CD8-positive, alpha-beta memory T cell (primary cell): ENCODE measurements at places on chromosomes 5 and 9. TPM values are rescaled to one million over a fixed set of nuclear protein-coding genes. Genes with fewer than 3 reads are reported as not detected.

The PCDHGB7 gene
- 0.11 TPM for total RNA-seq

The SMIM33 gene
- 0.28 TPM for total RNA-seq

The ZNG1A gene
- 50.1 TPM for total RNA-seq

The RAD1 gene
- 41.3 TPM for total RNA-seq

The UHRF2 gene
- total RNA-seq, result 55.2 TPM

The SOWAHA gene
- total RNA-seq, result not detected

The ITK gene
- 162 TPM for total RNA-seq

The PCDHGC4 gene
- total RNA-seq, result not detected

The ABCA1 gene
- 0.89 TPM for total RNA-seq

The ANKRD33B gene
- total RNA-seq, result 29.6 TPM

The C9orf153 gene
- total RNA-seq, result 0.33 TPM

GRCh38 chr5:125489146-125489545 is 742.7 kb upstream of the ZNF608 start:
- H3K27me3 ChIP-seq, result no peaks in the 10 kb centered on the region
- no peak for DNase-seq
- H3K27ac ChIP-seq, result no peak overlapping the region
- no peaks in the 10 kb centered on the region for H3K36me3 ChIP-seq
- H3K4me3 ChIP-seq, result no peak overlapping the region

DNA sequence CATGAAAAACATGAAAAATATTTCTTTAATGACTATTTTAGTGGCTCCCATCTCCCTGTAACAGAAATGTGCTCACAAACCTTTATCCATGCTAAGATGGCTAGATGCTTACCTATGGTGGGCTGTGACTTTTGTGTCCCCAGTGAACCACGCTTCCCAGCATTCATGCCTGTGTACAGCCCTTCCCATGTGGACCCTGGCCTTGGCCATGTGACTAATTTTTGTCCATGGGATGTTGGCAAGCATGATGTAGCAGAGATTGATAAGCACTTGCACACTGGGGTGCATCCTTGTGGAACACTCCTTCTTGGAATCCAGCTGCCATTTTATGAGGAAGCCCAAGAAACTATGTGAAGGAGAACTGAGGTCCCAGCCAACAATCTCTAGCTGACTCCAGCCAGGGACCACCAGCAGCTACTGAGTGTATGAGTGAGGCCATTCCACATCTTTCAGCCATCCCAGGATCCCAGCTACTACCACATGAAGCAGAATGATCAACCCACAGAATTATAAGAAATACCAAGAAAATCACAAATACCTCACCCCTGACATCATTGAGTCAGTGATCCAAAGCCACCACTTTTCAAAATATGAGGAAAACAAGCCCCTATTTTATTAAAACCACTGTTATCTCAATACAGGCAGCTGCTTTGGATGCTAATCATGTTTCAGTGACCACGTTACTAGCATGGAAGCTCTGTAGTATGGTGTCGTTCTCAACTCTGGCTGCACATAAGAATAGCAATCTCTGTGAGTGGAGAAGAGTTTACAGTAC is 16.1 kb upstream of the RAI14 start:
- no peak overlapping the region for H3K4me3 ChIP-seq
- H3K27me3 ChIP-seq, result no peaks in the 10 kb centered on the region

GRCh38 chr5:56467176-56467717 is 234.1 kb upstream of the ANKRD55 start:
- H3K4me1 ChIP-seq, result no peaks in the 10 kb centered on the region
- no peaks in the 10 kb centered on the region for H3K27me3 ChIP-seq
- DNase-seq, result no peak
- no peaks in the 10 kb centered on the region for H3K36me3 ChIP-seq

DNA sequence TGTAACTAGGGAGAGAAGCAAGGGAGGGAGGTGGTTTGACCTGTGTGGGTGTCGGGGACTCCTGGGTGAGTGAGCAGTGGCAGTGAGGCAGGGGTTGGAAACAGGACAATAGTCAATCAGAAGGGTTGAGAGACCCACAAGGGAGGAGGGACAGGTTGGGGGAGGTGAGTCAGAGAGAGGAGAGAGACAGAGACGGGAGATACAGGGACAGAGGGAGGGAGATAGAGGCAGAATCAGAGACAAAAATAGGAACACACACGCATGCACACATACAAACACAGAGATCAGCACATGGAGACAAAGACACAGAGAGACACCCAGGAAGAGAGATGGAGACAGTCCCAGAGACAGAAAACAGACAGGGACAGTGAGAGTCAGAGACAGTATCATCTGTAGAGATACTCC is 39.3 kb upstream of the PTGS1 start:
- H3K36me3 ChIP-seq, result no peaks in the 10 kb centered on the region
- no peaks in the 10 kb centered on the region for H3K4me1 ChIP-seq
- DNase-seq, result no peak
- H3K4me3 ChIP-seq, result no peak overlapping the region
- no peak overlapping the region for H3K27ac ChIP-seq

DNA sequence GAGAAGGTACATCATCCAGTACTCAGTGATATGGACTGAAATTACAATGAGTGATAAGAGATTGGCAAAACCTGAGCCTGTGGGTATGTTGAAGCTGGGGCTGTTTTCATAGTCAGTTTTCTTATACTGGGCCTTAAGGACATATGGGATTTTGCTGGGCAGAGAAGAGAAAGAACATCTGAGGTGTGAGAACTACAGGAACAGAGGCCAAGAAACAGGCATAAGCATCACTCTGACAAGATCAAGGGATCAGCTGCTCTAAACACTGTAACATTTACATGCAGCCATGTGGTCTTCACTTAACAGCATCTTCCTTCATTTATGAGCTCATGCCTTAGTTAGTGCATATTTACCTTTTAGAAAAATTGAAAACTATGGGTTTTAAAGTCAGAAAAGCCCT is 220.0 kb downstream of the TRIM36 start:
- no peak for DNase-seq
- no peaks in the 10 kb centered on the region for H3K4me1 ChIP-seq
- H3K36me3 ChIP-seq, result no peaks in the 10 kb centered on the region
- no peak overlapping the region for H3K4me3 ChIP-seq
- no peaks in the 10 kb centered on the region for H3K27me3 ChIP-seq

DNA sequence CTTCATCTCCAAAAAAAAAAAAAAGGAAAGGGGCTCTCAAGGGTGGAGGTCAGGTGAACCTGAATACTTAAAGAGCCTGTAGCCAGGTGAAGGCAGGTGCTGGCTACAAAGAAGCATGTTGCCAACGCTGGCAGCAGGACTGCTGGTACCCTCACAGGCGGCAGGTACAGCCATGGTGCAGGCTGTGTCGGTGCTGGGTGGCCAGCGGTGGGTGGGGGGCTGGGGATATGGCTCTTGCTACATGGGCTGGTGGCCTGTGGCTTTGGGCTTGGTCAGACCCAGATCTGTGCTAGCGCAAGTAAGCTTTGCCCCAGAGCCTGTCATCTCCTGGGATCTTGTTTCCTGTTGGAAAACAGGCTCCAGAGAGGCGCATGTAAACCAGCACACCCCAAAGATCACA is 86.3 kb upstream of the PHYKPL start:
- H3K27me3 ChIP-seq, result no peaks in the 10 kb centered on the region
- H3K4me3 ChIP-seq, result no peak overlapping the region
- DNase-seq, result no peak
- H3K27ac ChIP-seq, result no peak overlapping the region

DNA sequence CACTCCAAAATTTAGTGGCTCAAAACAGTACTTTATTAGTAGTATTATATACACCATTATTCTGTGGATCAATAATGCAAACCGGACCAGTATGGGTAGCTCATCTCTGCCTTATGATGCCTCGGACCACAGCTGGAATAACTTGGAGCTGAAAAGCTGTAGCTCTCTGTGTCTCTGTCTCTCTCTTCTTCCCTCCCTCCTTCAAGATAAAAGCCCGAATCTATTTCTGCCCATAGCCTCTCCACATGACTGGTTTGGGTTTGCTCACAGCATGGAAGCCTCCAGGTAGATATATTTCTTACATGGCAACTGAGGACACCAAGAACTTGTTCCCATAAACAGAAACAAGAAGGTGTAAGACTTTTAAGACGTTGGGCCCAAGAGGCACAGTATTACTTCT is 147.5 kb upstream of the TBCA start:
- no peak overlapping the region for H3K27ac ChIP-seq
- DNase-seq, result no peak
- no peak overlapping the region for H3K4me3 ChIP-seq
- no peaks in the 10 kb centered on the region for H3K4me1 ChIP-seq
- H3K27me3 ChIP-seq, result no peaks in the 10 kb centered on the region

GRCh38 chr9:27394826-27395201 is 97.9 kb upstream of the EQTN start:
- DNase-seq, result no peak
- H3K36me3 ChIP-seq, result no peaks in the 10 kb centered on the region
- no peaks in the 10 kb centered on the region for H3K27me3 ChIP-seq

- no peak overlapping the region for H3K4me3 ChIP-seq
- H3K27me3 ChIP-seq, result no peaks in the 10 kb centered on the region
- no peaks in the 10 kb centered on the region for H3K4me1 ChIP-seq
- H3K36me3 ChIP-seq, result no peaks in the 10 kb centered on the region
These were observed 136.3 kb downstream of the TTLL11 start for GRCh38 chr9:121956808-121957207.

GRCh38 chr5:45411971-45412612 is 284.1 kb downstream of the HCN1 start:
- H3K4me3 ChIP-seq, result no peak overlapping the region
- H3K27ac ChIP-seq, result no peak overlapping the region
- DNase-seq, result no peak
- no peaks in the 10 kb centered on the region for H3K27me3 ChIP-seq

DNA sequence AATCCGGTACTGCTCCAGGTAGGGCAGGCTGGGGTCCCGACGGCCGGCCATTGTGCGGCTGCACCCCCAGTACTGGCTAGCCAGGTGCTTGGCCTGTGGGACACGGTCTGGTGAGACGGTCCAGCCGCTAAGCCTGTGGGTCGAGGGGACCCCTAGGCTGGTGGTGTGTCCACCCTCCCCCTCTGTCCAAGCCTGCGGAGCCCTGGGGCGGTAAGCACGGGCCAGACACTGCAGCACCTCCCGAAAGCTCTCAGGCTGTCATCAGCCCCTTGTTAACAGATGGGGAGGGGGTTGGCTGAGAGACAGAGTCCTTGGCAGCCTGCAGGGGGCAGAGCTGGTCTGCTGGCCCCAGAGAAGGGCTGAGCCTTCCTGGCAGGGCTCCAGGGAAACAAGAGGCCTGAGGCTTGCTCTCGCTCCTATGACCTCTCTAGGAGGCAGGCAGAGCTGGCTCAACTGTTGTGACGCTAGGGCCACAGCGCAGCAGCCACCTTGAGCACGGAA is 11.8 kb upstream of the MRNIP start:
- H3K27ac ChIP-seq, result no peak overlapping the region
- H3K4me3 ChIP-seq, result no peak overlapping the region
- H3K27me3 ChIP-seq, result no peaks in the 10 kb centered on the region
- DNase-seq, result no peak
- H3K36me3 ChIP-seq, result peaks cover 3% of the 10 kb centered on the region

DNA sequence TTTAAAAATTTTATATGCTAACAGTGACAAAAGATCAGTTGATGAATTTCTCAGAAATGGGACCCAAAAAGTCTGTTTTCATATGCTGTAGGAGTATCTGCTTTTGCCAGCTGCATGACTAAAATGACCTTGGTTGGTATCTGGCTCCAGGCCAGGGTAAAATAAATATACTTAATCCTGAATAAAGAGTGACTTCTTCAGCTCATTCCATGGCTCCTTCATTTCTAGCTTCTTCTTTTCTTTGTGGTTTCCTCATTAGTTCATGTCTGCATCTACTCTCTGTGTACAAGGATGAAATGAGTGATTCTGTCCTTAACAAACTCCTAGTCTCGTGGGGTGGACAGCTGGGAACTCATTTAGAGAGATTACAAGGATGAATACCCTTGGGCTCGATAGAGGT is 36.0 kb downstream of the RCL1 start:
- no peaks in the 10 kb centered on the region for H3K4me1 ChIP-seq
- H3K27me3 ChIP-seq, result no peaks in the 10 kb centered on the region
- H3K36me3 ChIP-seq, result peaks cover 5% of the 10 kb centered on the region
- no peak for DNase-seq

DNA sequence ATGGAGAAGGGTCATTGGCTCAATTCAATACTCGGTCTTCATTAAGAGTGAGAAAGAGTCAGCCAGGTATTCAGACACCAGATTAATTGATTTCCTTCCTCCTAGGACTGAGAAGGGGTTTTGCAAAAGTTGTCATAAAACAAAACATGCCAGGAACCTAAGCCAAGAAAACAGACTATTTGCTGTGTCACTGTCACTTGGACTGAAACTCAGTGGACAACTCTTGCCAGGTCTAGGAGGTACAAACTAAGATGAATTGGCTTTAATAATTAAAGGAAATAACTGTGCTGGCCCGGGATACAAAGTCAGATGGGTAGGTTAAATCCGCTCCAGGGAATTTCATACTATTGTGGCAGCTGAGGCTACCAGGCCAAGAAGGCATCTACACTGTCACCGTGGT is 71.1 kb upstream of the TBC1D9B start:
- DNase-seq, result no peak
- no peak overlapping the region for H3K4me3 ChIP-seq
- H3K4me1 ChIP-seq, result no peaks in the 10 kb centered on the region
- H3K27ac ChIP-seq, result no peak overlapping the region

DNA sequence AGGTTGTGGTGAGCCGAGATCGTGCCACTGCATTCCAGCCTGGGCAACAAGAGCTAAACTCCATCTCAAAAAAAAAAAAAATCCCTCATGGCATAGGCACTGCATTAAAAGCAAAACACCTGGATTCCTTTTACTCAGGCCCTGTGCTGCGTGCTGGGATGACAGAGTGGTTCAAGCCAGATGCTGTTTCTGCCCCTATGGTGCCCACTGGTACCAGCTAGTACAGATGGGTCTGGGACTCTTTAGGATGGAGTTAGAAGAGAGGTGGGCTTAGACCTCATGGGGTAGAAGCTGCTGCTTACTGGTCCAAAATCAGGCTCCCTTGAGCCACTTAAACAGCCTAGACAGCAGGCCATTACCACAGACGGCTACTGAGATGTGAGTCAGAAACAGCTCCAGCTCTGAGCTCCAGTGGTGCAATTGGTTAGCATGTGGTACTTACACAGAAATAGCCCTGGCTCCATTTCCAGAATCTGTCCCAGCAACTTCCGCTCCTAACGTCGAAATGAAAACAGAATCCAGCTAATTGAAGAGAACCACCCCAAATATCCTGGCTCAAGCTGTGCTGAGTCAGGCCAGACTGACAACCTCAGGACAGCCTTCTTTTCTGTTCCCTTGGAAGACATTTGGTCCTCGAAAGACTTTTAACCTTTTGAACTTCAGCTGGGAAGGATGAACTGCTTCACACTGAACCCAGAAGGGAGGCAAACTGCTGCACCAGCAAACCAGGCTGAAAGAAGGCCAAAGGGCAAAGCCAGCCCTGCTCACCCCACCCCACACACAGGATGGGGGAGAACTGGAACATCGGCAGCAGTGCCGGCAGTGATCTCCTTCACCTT is 15.5 kb downstream of the C5orf15 start:
- peaks cover 8% of the 10 kb centered on the region for H3K36me3 ChIP-seq
- DNase-seq, result no peak
- no peaks in the 10 kb centered on the region for H3K27me3 ChIP-seq
- no peak overlapping the region for H3K27ac ChIP-seq
- no peaks in the 10 kb centered on the region for H3K4me1 ChIP-seq

- H3K4me3 ChIP-seq, result no peak overlapping the region
- H3K27me3 ChIP-seq, result no peaks in the 10 kb centered on the region
- H3K27ac ChIP-seq, result no peak overlapping the region
These were observed 109.8 kb upstream of the ZNF462 start for GRCh38 chr9:106753155-106753671.

- no peaks in the 10 kb centered on the region for H3K36me3 ChIP-seq
- no peak for DNase-seq
- no peak overlapping the region for H3K4me3 ChIP-seq
- no peak overlapping the region for H3K27ac ChIP-seq
- H3K4me1 ChIP-seq, result no peaks in the 10 kb centered on the region
These were observed 295.4 kb upstream of the DAB2 start for GRCh38 chr5:39720136-39720535.

- H3K27me3 ChIP-seq, result no peaks in the 10 kb centered on the region
- H3K4me3 ChIP-seq, result no peak within 1 kb of the TSS
These were observed at the start of gene PTPDC1 for GRCh38 chr9:94084314-94084713. TSS of gene PTPDC1 (plus strand) at chr9:94084464. CDS start at chr9:94084531, 67 bp downstream.
